Esophagus mucosa (tissue), 1 donor: ENCODE measurements at places on chromosomes 13 and 19. TPM values are rescaled to one million over a fixed set of nuclear protein-coding genes. Genes with fewer than 3 reads are reported as not detected.

Gene SULT2B1
- total RNA-seq = 245 TPM

Gene MCEMP1
- 0.24 TPM for total RNA-seq

Gene STXBP2
- total RNA-seq = 62.7 TPM

Gene A1BG
- 3.5 TPM for total RNA-seq

Gene LHB
- total RNA-seq = not detected
